ENCODE measurements at places on chromosomes 11 and 22.

GRCh38 chr11:9982127-9982795 lies 311.8 kb downstream of the SBF2 start:
- DNase-seq = no peak

GRCh38 chr11:130886704-130887103 lies 29.6 kb downstream of the SNX19 start:
- DNase-seq = no peak

GRCh38 chr22:38305471-38306448 lies 11.5 kb downstream of the CSNK1E start:
- peak; percentile 19 for DNase-seq

- no peak for DNase-seq
These were observed 301.8 kb upstream of the RAG2 start for GRCh38 chr11:36899800-36900199.

DNA sequence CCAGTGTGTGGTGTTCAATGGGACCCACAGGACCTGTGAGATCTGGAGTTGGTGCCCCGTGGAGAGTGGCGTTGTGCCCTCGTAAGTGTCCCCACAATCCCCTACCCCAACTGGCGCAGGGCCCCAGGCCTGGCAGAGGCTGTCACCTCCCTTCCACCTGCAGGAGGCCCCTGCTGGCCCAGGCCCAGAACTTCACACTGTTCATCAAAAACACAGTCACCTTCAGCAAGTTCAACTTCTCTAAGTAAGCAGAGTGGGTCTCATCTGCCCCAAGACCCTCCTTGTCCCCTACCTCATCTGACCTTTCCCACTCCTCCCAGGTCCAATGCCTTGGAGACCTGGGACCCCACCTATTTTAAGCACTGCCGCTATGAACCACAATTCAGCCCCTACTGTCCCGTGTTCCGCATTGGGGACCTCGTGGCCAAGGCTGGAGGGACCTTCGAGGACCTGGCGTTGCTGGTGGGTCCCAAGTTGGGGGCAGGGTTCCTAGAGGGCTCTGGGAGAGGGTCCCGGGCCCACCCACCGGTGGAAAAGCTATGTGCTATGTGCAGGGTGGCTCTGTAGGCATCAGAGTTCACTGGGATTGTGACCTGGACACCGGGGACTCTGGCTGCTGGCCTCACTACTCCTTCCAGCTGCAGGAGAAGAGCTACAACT lies 8.1 kb downstream of the P2RX6 start:
- no peak for DNase-seq

DNA sequence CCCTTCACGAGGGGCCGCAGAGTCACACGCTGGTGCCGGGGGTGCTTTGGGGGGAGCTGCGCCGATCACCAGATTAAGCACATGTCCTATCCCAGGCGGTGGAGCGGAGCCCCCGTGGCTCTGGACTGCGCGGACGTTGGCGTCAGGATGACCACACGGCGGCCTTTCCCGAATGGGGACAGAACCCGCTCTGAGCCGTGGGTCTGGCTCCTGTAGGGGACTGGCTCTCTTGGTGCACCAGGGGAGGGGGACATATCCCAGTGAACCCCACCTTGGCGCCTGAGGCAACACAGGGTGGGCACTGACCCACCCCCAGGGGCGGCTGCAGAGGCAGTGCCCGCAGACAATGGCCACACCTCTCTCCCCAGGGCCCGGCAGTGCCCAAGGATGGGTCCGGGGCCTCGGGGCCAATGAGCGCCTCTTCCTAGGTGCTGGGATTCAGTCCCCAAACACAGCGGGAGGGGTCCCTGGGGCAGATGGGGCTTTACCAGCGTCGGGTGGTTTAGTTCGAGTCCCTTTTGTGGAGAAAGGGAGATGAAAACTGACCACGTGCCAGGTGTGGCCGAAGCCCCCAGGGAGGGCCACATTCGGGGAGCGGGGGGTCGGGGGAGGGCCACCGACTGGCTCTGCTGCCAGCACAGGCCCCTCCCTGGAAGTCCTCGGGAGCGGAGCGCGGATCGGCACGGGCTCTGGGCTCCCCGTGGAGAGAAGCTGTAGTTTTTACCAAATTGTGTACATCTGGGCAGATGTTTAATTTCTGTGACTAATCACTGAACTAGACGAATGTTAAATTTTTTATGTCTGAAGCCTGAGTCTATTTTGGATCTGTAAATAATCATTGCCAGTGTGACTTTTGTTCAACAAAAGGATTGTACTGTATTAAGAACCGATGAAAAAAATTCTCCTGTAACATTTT lies 58.9 kb downstream of the GRAMD4 start:
- no peak for DNase-seq

DNA sequence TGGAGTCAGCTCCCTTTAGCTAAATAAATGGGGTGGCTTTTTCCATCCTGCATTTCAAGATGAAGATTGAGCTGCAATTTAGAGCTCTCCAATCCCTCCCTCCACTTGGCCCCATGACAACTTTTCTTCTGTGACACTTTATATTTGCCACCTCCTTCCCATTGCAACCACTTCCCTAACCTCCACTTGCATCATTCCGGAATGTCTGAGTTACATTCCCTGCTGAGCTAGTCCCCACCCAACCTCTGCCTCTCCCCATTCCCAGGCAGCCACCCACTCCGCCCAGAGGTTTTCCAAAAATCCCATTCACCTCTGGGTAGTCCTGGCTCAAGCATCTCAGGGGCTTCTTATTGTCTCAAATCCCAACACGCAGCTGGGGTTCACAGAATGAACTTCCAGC lies 24.7 kb downstream of the PC start:
- DNase-seq = no peak

- DNase-seq = no peak
These were observed 3.0 kb downstream of the PACSIN3 start for GRCh38 chr11:47183031-47183856.

GRCh38 chr11:116654526-116654925 lies 118.3 kb downstream of the BUD13 start:
- no peak for DNase-seq

DNA sequence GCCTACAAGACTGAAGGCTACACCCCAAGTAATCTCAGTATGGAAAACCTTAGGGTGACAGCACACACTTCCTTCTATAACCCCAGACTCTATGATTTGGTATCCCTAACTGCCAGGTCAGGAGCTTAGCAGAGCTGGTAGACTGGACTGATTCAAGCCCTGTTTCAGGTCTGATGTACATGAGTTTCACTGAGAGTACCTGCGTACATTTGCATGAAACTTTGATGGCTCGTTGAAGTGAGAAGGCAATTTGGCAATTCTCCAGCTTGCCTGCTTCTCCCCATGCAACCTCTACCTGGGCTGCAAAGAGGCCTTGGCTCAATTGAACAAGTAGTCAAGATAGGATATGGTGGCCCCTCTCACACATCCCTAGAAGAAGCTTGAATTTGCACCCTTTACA lies 10.2 kb downstream of the FIBIN start:
- no peak for DNase-seq

GRCh38 chr11:8269636-8270035 lies 6.0 kb upstream of the LMO1 start:
- no peak for DNase-seq

DNA sequence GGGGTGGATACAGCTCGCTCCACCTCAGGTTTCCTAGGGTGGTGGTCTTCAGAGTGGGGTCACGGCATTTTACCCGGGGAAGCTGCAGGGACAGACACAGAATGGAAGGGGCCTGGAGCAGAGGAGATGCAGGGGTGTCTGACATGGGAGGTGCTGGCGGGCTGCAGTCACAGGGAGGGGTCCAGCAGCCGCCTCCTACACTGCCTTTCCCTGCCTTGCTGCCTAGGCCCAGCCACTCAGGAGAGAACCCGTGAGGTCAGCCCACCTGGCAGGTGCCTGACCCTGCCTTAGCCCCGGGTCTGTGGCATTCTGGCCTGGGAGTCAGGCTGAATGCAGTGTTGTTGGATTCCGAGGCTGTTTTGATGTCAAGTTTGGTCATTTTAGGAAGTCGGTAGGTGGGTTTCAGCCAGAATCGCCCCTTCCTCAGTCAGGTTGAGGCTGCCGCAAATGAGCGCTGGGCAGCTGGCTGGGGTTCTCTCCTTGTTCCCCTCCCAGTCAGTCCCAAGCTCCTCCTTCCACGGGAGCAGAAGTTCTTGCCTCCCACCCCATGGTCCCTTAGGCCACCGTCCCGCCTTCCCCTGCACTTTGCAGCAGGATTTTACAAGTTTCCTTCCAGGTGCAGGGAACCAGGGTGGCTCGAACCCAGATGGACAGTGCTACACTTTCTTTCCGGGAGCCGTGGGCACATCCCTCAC lies 294.5 kb downstream of the TBC1D22A start:
- DNase-seq = no peak

- no peak for DNase-seq
These were observed 174.1 kb downstream of the CSNK2A3 start for GRCh38 chr11:11178671-11179638.

DNA sequence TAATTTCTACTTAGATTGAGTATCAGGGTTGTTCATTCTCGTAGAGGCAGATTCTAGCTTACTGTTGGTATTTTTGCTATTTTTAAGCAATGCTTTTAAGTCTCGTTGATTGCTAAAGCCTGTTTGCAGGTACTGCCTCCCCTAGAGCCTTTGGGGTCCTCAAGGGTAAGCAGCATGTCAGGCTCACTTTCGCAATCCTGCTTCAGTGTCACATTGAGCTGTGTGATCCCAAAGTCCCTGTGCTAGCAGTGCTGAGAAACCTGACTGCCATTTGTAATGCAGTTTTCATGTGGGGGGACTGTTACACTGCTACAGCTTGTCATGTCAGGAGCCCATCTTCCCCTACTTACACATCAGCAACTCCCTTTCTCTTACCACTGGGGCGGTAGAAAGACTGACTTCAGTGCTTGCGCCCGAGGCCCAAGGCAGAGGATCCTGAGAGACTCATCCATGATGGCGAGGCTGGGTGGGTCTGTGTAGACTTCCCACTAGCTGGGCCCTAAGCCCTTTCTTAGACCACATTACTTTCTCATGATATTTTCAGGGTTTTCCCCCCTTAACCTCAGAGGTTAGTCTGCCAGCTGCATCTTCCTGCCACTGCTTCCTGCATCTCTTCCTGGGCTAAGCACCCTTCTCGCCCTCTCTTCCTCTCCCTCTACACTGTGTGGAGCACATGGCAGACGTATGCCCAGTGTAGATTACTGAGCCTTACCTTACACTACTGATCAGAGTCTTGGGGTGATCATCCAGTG lies 40.8 kb upstream of the ST14 start:
- no peak for DNase-seq

DNA sequence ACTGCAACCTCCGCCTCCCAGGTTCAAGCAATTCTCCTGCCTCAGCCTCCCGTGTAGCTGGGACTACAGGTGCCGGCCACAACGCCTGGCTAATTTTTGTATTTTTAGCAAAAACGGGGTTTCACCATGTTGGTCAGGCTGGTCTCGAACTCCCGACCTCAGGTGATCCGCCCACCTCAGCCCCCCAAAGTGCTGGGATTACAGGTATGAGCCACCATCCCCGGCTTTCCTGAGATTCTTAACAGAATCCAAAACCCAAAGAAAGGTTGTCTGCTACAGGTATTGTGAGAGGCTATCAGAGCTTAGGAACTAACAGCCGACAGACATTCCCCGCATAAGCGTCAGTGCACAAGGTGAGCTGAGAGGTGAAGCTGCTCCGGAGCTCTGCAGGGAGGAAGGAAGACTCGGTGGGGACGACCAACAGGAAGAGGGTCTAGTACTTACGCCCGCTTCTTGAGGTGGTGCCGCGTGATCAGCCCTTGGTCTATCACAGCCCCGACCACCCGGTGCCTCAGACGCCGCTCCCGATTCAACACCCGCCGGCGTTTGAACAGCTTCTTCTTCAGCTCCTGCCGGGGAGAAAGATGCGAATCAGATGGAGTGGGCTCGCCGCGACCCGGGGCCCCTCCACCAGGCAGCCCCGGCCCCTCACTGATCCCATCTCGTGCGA lies 470 bp downstream of the C11orf98 start:
- no peak for DNase-seq
